ENCODE measurements at places on chromosomes 5 and 9. TPM values are rescaled to one million over a fixed set of nuclear protein-coding genes. Genes with fewer than 3 reads are reported as not detected.

The GRM6 gene
- total RNA-seq, result not detected

DNA sequence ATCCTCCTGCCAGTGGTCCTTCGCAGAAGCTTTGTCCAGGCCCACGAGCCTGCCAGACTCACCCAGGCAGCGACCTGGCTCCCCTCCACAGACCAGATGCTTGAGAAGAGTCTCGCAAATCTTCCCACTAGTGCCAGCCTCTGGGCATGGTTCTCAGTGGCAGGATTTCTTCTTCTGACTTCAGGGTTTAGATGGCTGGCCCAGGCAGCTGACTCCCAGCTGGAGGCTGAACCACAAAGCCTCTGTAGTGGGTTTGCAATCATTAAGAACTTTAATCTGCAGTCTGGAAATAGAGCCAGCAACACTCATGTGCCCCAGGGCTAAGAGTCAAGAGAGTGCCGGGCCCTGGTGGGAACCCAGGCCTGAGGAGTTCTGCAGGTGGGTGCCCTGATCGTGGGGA lies 90.6 kb upstream of the ICE1 start:
- no peak overlapping the region for H3K27ac ChIP-seq
- H3K36me3 ChIP-seq, result no peaks in the 10 kb centered on the region
- H3K4me1 ChIP-seq, result no peaks in the 10 kb centered on the region
- no peaks in the 10 kb centered on the region for H3K27me3 ChIP-seq
- H3K4me3 ChIP-seq, result no peak overlapping the region
- DNase-seq, result no peak

DNA sequence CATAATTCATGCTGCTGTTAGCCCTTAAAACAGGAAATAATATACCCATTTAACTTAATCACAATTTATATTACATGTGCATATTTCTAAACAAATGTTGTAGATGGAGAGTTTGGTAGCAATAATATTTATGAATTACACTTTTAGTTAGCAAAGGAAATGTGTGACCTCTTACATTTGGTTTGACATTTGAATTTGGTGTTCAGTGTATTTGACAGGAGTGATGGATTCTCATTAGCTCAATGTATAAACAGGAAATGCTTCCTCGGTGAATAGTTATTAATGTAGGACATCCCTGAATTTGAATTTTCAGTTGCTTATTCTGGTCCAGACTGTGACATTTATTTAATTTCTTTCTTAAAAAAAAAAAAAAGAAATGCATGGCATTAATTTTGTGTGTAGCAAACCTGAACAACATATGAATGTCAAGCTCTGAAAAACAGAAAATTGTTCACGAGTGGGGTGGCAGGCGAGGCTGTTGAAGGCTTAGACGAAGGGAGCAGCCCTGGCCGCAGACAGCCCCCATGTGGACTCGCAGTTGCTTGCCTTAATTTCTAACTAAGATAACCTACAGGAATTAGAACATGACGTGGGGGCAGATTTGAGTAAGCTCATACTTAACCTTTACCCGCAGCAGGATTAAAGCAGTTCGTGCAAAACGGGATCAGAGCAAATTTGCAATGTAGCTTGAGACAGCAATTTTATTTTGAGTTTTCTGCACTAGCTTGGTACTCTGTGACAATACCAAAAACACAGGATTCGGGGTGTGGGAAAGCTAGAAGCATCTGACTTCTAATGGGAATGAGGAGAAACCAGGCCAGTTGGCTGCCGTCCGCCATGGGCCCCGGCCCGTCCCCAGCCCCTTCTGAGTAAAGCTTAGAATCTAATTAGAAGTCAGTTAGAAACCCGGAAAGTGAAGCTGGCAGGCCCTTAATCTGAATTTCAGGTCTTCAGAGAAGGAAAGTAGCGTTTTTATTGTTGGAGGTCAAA lies 134.3 kb downstream of the MACROH2A1 start:
- no peaks in the 10 kb centered on the region for H3K36me3 ChIP-seq
- H3K27ac ChIP-seq, result no peak overlapping the region
- H3K4me3 ChIP-seq, result no peak overlapping the region
- no peak for DNase-seq

DNA sequence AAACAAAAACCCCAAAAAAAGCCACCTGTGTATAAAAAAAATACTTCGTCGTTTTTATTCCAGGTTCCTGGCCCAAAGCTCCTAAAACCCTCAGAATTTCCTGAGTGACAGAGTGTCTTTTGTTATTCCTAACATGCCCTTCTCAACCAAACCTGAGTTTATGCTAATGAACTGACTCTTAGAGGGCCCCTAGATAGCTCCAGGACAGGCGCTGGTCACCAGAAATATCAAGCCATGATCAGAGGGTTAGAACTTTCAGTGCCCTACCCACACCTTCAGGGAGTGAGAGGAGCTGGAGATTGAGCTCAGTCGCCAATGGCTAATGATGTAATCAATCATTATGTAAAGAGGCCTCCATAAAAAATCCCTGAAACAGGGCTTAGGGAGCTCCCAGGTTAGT lies 15.7 kb downstream of the AUH start:
- no peak overlapping the region for H3K27ac ChIP-seq
- no peaks in the 10 kb centered on the region for H3K27me3 ChIP-seq
- H3K36me3 ChIP-seq, result peaks cover 16% of the 10 kb centered on the region
- H3K4me1 ChIP-seq, result peaks cover 13% of the 10 kb centered on the region
- no peak overlapping the region for H3K4me3 ChIP-seq

The TMEM215 gene
- not detected for total RNA-seq

DNA sequence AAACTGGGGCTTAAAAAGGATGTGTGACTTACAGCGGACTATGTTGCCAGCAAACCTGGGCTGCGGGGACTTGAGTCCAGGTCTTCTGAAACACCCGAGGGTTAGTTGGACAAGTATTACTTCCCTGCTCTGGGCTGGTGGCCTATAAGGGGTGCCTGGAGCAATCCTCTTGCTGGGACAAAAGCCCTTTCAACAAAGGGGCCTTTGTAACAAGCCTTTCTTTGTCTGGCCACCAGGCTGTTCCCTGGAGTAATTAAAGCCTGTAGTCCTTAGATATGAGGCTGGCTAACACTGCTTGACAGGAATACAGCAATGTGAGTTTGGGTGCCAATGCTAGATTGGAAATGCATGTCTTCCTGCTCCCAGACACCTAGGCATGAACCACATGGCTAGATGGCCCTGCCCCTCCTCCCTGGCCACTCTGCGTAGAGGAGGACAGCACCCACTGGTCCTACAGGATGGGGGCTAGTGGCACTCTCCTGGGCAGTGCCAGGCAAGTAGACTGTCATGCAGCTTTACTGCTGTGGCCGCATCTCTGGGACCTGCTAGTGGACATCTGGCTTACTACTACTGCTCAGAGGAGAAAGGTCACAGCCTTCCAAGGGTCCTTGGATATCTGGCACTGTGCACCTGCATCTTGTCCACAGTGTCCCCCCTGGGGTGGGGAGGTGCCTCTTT lies 343.1 kb downstream of the ZSWIM6 start:
- no peaks in the 10 kb centered on the region for H3K4me1 ChIP-seq
- H3K27ac ChIP-seq, result no peak overlapping the region
- no peak overlapping the region for H3K4me3 ChIP-seq
- H3K27me3 ChIP-seq, result no peaks in the 10 kb centered on the region

GRCh38 chr5:168676501-168676900 lies 97.3 kb upstream of the PANK3 start:
- DNase-seq, result no peak
- no peak overlapping the region for H3K4me3 ChIP-seq
- no peaks in the 10 kb centered on the region for H3K4me1 ChIP-seq
- no peaks in the 10 kb centered on the region for H3K27me3 ChIP-seq
- H3K27ac ChIP-seq, result no peak overlapping the region

The TMEM38B gene
- 12.7 TPM for total RNA-seq

All from thymus (tissue), 14 donors.